ENCODE measurements at places on chromosomes 7 and 10.

DNA sequence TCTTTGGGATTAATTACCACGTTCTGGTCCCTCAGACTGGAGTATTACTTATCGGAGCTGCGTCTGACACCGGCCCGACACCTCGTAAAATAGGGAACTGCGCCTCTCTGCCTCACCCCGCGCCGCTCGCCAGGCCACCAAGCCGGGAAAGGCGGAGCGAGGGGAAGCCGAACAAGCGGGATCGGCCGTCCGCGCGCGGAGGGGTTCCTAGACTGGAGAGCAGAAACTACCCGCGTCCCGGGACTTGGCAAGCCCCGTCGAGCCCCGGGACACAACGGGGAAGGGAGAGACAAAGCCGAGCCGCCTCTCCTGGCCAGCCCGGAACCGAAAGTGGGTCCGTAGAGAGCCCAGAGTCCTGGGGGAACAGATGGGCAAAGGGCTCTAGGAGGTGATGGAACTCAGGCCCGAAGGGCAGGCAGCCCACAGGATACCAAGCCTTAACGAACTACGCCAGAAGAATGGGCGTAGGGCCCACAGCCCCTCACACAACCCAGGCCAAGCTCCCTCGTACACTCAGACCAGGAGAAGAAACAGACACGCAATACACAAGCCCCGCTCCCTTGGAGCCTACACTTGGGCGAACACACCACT lies 6.5 kb downstream of the LBX1 start:
- DNase-seq = no peak

GRCh38 chr7:125149151-125149550 lies 219.5 kb upstream of the POT1 start:
- DNase-seq = peak; percentile 50

DNA sequence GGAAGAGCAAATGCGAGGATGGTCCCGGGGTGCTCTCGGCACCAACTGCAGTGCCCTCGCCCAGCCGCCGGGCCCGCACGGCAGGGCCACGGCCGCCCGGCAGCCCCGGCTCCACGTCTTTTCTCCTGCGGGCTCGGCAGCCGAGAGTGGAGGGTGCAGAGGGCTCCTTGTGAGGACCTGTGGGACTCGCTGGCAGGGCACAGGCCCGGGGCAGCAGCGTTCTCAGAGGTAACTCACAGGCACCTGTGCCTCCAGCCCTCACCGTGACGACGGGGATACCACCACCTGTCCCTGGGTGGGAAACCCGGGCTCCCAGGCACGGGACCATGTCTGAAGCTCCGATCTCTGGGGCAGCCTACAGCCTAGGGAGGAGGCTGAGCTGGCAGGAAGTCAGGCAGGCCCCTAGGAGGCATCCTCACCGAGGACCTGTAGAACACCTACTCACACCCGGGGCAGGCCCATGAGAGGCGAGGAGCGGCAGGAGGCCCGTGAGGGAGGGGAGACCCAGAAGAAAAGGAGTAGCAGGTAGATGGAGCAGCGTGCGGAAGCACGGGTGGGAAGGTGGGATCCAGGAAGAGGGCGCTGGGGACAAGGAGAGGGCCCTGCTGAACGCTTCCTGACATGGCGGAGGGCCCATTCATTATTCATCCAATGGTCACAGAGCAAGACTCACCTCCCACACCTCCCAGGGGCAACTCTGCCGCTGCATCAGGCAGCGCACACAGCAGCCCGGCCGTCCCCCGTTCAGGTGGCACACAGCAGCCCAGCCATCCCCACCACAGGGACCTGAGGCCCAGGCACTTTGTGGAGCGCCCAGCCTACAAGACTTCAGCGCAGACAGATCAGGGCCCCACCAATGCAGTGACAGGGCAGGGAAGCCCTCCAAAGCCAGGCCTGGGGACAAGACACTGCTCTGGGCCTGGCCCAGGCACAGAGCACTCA lies 244.9 kb downstream of the MAD1L1 start:
- DNase-seq = no peak

GRCh38 chr10:47237316-47238260 lies 62.4 kb upstream of the GDF10 start:
- no peak for DNase-seq

- peak; percentile 2 for DNase-seq
These were observed at the start of gene RBM20 for GRCh38 chr10:110643653-110644597. Gene RBM20, plus strand, starts transcription at chr10:110644336. Its CDS starts 119 bp downstream, at chr10:110644455.

- DNase-seq = no peak
These were observed 70.2 kb downstream of the KIAA1217 start for GRCh38 chr10:24279166-24279565.

Data from NCI-H2171 treated with DMSO at 0.1 percent for 48 hours (cell line).